Ovary (tissue), 10 donors: ENCODE measurements at places on chromosomes 2 and 18. TPM values are rescaled to one million over a fixed set of nuclear protein-coding genes. Genes with fewer than 3 reads are reported as not detected.

DNA sequence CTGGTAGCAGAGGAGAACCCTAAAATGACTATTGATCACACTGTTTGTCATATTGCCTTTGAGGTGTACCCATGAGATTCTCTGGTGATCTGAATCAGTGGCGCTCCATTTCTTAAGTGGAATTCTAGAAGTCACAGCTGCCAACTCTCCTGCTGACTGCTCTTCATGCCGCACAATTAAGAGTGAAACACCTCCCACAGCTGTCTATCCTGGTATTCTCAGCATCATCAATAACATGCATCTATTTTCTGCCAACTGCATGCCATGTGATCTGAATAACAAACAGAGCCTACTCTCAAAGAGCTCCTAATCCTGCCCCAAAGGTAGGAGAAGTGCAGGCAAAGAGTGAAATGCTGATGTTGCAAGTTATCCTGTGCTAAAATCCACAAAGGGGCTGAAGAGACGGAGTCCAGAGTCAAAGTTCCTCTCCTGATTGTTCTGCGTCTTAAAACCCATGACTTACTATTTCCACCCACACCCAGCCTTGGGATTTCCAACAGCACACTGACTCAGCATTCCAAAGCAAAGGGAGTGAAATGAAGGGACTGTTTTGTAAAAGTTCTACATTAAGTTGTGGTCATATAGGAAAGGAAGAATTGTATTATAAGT is 13.7 kb upstream of the DAPL1 start:
- H3K36me3 ChIP-seq, result no peaks in the 10 kb centered on the region
- DNase-seq, result no peak
- no peaks in the 10 kb centered on the region for H3K4me1 ChIP-seq
- no peak overlapping the region for H3K4me3 ChIP-seq
- no peak overlapping the region for H3K27ac ChIP-seq
- no peaks in the 10 kb centered on the region for H3K27me3 ChIP-seq

DNA sequence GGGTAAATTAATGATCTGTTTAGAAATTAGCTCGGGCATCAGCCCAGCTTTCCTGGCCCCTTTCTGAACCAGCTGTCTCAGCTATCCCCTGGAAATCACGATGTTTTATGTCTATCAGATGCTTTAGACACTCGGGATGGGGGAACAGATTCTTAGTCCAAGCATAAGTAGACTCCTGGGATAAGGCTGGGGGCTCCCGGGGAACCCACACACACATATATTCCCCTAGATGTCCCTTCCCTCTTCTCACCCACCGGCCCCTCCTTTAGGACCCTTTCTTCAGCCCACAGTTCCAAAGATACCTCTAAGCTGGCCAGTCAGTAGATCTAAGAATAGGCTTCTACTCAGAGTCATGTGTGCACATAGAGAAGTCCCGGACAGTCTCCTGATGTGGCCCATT is 151.5 kb upstream of the COPS8 start:
- no peaks in the 10 kb centered on the region for H3K4me1 ChIP-seq
- no peak overlapping the region for H3K4me3 ChIP-seq
- H3K27ac ChIP-seq, result no peak overlapping the region

DNA sequence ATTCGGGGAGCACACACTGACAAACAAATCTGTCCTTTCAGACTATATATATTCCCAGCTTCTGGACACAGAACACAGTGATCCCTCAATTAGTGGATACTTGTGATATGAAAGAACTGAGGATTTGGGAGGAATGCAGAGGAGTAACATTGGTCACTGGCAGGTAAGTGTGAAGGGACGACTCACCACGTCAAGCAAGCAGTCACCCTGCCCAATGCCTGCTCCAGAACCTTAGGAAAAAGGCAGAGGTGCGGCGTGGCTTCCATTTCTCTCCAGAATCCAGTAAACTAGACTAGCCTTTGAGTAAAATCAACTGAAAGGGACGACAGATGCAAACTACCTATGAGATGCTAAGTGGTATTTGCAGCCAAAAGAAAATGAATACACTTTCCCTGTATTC is 1.1 kb downstream of the CCDC93 start:
- H3K4me3 ChIP-seq, result peak overlapping the region; percentile 77
- no peaks in the 10 kb centered on the region for H3K36me3 ChIP-seq
- no peak for DNase-seq
- H3K27me3 ChIP-seq, result no peaks in the 10 kb centered on the region
- H3K4me1 ChIP-seq, result peaks cover 3% of the 10 kb centered on the region

GRCh38 chr18:3875961-3876360 is 426.0 kb downstream of the TGIF1 start:
- DNase-seq, result no peak
- H3K27me3 ChIP-seq, result no peaks in the 10 kb centered on the region
- H3K36me3 ChIP-seq, result no peaks in the 10 kb centered on the region
- no peak overlapping the region for H3K27ac ChIP-seq

DNA sequence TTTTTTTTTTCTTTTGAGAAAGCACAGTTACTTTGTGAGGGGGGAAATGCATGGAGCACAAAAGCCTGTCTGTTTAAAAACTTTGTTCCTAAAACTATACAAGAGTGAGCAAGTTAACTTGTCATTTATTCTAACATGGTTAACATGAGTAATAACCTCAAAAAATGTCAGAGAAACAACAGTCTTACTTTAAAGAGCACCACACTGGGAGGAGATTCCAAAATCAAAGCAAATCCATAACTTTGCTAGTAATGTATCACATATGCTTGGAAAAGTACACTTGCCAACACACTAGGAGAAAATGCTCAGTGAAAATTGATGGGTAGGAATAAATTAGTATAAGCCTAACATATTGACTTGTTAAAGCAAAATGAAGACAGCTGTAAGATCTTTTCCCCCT is 157.1 kb downstream of the PRPF40A start:
- no peaks in the 10 kb centered on the region for H3K27me3 ChIP-seq
- no peak overlapping the region for H3K27ac ChIP-seq
- H3K4me3 ChIP-seq, result no peak overlapping the region
- H3K36me3 ChIP-seq, result no peaks in the 10 kb centered on the region
- DNase-seq, result no peak

GRCh38 chr2:221958224-221958623 is 340.6 kb downstream of the PAX3 start:
- no peaks in the 10 kb centered on the region for H3K27me3 ChIP-seq
- no peak overlapping the region for H3K4me3 ChIP-seq
- DNase-seq, result no peak
- no peaks in the 10 kb centered on the region for H3K36me3 ChIP-seq
- H3K27ac ChIP-seq, result no peak overlapping the region

DNA sequence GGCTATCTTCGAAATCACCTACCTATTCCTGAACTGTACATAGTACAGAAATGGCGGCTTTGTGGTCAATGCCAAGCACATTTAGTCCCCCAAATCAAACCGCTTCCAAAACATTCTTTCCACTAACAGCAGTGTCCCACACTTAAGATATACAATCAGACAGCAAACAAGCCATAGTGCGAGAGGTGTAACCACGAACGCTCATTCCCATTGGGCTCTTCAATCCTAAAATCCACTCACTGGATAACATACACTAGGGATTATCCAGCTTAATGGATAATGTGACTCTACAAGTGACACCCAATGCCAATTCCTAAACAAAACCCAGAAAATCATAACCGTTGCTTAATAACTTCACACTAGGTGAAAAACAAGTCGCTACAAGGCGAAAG is 2.0 kb downstream of the XPO1 start:
- peak overlapping the region; percentile 87 for H3K27ac ChIP-seq
- H3K27me3 ChIP-seq, result no peaks in the 10 kb centered on the region
- no peak for DNase-seq

DNA sequence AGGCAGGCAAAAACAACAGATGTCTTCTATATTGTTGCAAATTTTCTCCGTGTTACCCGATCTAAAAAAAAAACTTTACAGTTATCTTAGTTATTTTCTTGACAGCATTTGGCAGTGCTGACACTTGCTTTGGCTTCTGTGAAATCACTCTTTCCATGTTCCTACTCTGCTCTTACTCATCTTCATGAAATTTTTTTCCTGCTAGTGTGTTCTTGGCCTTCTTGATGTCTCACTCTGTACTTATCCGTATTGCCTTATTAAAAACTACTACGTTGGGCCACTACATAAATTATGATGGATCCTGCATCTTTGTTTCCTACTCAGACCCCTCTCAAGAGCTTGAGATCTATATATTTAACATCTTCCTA is 134.4 kb downstream of the IKZF2 start:
- no peak overlapping the region for H3K4me3 ChIP-seq
- H3K4me1 ChIP-seq, result no peaks in the 10 kb centered on the region
- H3K27me3 ChIP-seq, result no peaks in the 10 kb centered on the region
- H3K27ac ChIP-seq, result no peak overlapping the region

GRCh38 chr18:34352385-34353163 is 127.9 kb upstream of the NOL4 start:
- DNase-seq, result no peak
- no peak overlapping the region for H3K4me3 ChIP-seq
- no peaks in the 10 kb centered on the region for H3K4me1 ChIP-seq
- H3K36me3 ChIP-seq, result no peaks in the 10 kb centered on the region
- H3K27ac ChIP-seq, result no peak overlapping the region

TXNDC2 gene
- total RNA-seq, result 0.11 TPM

ARHGEF33 gene
- total RNA-seq, result 1.3 TPM
